ENCODE measurements at places on chromosomes 11 and 22.
A peak's percentile ranks its signal among the peaks of the same experiment; 100 is the strongest.

GRCh38 chr22:34490886-34491285 is 570.6 kb upstream of the LARGE1 start:
- DNase-seq: no peak

DNA sequence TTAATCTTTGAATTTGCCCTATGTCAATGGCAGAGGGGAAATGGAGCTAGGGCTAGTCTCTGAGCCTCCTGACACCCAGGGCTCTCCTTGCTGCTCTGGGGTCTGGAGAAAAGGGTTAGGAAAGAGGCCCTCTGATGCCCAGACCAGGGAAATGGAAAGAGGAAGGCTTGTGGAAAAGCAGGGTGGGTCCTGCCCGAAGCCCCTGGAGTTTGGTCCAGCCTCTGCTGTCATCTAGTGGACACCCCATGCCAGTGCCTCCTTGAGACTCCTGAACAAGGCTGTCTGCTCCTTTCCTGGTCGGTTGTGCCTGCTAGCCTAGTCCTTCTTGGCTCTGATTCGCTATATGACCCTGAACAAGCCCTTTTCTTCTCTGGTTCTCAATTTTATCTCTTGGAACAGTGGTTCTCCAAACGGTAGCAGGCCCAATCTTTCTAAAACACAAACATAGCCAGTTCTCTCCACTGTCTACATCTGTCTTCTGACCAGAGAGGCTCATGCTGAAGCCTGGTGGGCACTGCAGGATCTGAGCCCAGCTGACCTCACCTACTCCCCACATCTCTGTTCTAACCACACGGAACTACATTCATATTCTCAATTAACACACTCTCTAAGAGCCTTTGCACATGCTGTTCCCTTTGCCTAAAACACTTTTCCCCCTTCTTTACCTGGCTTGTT is 8.8 kb upstream of the PLA2G3 start:
- peak; percentile 71 for DNase-seq

DNA sequence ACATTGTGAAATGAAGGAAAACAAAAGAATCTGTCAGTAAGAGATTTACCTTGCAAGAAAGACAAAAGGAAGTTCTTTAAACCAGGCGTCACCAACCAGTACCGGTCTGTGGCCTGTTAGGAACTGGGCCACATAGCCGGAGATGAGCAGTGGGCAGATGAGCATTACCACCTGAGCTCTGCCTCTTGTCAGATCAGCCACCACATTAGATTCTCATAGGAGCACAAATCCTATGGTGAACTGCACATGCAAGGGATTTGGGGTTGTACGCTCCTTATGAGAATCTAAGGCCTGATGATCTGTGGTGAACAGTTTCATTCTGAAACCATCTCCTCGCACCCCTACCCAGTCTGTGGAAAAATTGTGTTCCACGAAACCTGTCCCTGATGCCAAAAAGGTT is 108.2 kb downstream of the CYP2R1 start:
- DNase-seq: no peak

DNA sequence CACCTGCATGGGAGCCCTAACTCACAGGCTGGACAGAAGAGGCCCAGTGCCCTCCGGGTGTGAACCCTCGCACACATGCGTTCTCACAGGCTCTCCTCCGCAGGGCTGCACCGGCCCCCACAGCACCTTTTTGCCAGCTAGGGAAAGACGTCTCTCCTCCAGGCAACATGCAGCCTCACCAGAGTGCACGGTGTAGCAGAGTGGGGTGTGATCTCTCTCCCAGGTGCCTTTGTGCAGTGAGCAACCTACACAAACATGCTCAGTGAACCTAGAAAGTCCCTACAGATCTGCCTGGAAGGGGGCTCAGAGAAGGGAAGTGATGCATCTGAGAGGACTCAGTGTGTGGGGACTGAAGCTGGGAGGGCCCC is 3.7 kb upstream of the CARNS1 start:
- DNase-seq: no peak

GRCh38 chr22:39266398-39267030 is 21.7 kb upstream of the PDGFB start:
- DNase-seq: no peak

DNA sequence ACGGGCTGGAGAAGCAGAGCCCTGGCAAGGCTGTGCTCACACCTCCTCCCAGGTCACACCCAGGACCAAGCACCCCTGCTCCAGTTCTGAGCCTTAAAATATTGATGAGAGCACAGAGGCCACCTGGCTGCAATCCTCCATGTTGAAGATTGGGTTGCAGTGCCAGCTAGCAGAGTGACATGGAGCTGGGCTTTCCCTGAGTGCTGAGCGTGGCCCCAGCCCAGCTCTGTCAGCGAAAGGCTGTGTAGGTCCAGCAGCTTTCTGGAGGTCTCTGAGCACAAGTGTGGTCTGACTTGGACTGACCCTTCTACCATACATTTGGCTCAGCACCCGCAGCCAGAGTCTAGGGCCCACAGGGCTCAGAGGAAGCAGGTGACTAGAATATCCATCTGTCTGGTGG is 4.0 kb upstream of the CHKA start:
- no peak for DNase-seq

- no peak for DNase-seq
These were observed 24.0 kb downstream of the TRIM66 start for GRCh38 chr11:8658321-8659057.
